ENCODE measurements at places on chromosomes 5 and 9. TPM values are rescaled to one million over a fixed set of nuclear protein-coding genes. Genes with fewer than 3 reads are reported as not detected.

DNA sequence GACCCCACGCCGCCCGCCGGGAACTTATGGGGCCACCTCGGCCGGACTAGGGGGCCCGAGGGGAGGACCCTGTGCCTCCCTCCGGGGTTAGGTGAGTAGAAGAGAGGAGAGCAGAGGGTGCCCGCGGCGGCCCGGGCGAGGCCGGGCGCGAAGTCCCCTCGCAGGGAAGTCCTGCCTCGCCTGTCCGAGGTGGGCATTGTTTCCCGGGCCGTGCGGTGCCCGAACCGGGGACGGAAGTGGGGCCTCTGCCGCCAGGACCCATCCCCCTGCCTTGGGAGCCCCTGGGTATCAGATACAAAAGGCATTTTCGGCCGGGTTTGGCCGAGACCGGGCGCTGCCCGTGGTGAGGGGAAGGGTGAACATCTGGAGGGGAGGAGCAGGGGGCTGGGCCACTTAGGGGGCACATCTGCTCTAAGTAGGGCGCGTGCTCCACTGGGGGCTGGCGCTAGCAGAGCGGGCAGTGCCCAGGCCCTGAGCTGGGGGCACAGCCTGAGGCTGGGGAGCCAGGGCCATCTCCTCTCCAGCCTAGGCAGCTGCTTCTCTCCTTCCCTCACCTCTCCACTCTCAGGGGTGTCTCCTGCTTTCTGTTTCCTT lies 48.2 kb downstream of the DAB2IP start:
- H3K27me3 ChIP-seq = peaks cover 17% of the 10 kb centered on the region
- H3K36me3 ChIP-seq = no peaks in the 10 kb centered on the region

GRCh38 chr9:131731237-131731636 lies 8.6 kb downstream of the RAPGEF1 start:
- peak overlapping the region; percentile 46 for H3K27ac ChIP-seq
- no peaks in the 10 kb centered on the region for H3K36me3 ChIP-seq
- no peak for DNase-seq
- no peaks in the 10 kb centered on the region for H3K27me3 ChIP-seq
- peak overlapping the region; percentile 44 for H3K4me3 ChIP-seq

The C6 gene
- total RNA-seq = not detected

DNA sequence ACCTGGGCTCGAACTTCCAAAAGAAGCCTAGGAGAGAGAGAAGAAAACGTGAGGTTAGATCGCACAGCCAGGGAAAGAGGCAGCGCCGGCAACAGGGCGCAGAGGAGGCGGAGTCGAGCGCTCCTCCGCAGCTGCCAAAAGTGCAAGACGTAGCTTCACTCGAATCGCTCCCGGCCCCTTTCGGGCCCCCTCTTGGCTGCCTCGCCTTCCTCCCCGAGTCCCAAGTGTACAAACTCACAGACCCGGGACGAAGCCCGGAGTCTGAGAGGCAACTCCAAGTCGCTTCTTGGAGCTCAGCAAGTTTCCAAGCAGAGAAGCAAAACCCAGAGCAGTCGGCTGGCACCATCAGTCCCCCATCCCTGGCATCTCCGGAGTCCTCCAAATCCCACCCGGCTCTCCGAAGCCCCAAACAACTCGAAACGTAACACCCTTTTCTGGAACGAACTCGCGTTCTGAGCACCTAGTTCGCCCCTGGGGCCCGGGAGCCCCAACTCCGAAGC lies 1.2 kb downstream of the MIER3 start:
- peaks cover 16% of the 10 kb centered on the region for H3K4me1 ChIP-seq
- peak; percentile 32 for DNase-seq
- peak overlapping the region; percentile 74 for H3K4me3 ChIP-seq
- peaks cover 17% of the 10 kb centered on the region for H3K27me3 ChIP-seq

Data from CD8-positive, alpha-beta memory T cell (primary cell).